ENCODE measurements at places on chromosomes 11 and 22.

DNA sequence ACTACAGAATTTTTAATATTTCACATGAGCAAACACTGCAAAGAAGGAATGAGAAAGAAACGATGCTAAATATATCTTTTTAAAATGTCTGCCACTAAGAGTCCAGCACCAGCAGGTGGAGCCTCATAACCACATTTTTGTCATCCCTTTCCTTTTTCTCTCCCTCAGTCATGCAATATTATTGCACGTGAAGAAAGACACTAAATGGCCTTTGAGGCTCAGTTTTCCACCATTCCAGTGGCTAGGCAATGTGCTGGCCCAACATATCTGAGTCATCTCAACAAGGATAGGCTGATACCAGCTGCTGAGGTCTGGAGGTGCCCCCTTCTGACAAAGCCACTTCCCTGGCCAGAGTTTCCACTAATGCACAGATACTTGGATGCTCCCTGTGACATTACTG is 1.8 kb downstream of the ALKBH8 start:
- DNase-seq, result peak; percentile 77

DNA sequence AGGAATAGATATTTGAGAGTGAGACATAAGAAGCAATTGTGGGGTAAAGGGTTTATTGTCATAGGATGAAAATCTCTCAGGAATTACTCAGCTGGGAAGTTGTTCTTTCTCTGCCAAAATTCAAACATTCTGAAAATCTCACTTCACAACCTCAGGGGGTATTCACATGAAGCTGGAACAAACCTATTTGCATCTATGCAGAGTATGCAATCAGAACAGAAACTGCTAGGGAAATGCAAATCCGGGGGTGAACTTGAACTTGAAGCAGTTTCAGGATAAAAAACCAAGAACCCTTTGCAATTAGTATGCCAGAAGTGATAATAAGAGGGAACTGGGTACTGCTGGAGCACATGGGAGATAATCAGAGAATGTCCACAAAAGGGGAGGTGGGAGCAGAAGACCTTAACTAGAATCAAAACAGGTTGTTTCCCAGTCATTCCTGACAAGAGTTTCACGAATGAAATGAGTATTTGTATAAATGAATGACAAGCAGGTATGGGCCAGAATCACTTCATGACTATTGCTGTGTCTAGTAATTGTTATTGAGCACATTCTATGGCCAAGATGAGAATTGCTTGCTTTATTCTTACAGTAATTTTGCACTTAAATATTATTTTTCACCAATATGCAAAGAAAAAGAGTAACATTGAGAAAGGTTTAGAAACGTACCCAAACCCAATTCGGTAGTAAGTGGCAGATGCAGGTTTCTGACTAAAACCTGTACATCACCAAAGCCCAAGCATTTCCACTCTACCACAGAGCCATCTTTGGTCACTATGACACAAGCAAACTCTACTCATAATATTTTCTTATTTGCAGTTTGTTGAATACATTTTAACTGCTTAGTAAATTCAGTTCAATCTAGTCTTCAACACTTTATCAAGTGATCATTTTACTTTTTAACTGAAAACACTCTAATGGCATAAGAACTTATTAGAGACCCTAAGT is 61.8 kb upstream of the UBASH3B start:
- no peak for DNase-seq

- DNase-seq, result no peak
Measured at GRCh38 chr22:43100225-43100624, 10.3 kb upstream of the BIK start.

DNA sequence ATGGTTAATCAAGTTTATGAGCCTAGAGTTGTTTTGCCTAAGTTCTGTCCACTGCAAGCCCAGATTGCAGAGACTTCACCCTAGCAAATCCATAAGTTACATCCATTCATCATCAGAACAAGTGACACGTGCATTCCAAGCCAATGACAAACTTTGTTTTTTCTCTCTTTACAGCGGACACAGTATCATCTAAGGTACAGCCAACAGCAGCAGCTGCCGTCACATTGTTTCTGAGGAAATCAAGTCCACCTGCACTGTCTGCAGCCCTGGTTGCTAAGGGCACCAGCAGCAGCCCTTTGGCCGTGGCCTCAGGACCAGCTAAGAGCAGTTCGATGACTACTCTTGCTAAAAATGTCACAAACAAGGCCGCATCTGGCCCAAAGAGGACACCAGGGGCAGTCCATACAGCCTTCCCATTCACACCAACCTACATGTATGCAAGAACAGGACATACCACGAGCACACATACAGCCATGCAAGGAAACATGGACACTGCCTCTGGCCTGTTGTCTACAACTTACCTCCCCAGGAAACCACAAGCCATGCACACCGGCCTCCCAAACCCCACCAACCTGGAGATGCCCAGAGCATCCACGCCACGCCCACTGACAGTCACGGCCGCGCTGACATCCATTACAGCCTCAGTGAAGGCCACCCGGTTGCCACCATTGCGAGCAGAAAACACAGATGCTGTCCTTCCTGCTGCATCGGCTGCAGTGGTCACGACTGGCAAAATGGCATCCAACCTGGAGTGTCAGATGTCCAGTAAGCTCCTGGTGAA is 155.8 kb downstream of the C11orf91 start:
- no peak for DNase-seq

DNA sequence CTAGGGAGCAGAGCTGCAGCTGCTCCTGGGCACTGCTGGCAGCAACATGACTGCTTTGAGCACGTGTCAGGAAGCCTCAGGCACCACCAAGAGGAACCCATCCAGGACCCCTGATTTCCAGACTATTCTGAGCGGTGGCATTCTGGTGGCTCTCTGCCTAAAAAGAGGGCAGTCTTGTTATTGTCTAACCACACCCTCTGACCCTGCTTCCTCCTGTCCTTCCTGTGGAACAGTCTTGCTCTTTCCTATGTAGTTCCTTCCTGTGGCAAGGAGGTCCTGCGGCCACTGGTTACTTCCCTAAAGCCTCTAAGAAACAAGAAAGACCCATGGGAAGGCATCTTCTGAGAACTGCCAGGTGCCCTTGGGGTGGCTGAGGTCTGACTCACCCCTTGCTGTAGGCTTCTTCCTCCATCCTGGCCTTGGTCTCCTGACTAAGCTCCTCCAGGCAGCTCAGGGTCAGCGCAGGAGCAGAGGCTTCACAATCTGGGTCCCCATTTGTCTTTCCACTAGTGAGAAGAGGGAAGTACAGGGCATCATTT is 13.1 kb upstream of the LYVE1 start:
- DNase-seq, result no peak

All from DMS53 (cell line).